Right renal pelvis (tissue), 4 donors: ENCODE measurements at places on chromosomes 11 and 22.

DNA sequence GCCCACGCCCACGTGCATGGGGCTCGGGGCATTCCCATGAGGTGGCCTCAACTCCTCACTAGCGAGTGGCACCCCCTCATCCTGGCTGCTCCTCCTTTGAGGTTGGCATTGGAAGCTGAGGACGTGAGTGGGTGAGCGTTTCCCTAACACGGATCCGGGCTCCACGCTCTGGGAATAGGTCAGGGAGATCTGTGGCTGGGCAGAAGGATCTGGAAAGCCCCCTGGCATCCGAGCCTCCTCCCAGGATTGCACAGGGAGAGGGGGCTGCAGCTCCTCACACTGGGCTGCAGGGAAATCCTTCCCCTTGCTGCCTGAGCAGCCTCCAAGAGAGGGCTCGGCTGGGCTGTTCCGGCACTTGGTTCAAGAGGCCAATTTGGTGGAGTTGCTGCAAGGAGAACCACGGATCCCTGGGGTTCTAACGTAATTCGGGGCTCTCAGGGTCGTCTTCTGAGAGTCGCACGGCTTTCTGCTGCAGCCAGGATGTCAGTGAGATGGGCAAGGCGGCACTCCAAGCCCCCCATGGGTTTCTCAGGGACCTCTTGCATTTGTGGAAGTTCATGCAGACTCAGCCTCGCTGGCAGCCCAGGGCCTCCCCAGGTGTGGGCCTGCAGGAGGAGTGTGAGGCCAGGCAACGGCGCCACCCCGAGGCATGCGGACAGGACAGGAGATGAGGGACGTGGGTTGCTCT is 1119.0 kb downstream of the BRD1 start:
- DNase-seq = no peak

GRCh38 chr22:37211866-37212173 is 457 bp downstream of the SSTR3 start:
- DNase-seq = no peak

GRCh38 chr11:60918939-60919265 is 4.9 kb downstream of the TMEM109 start:
- no peak for DNase-seq

DNA sequence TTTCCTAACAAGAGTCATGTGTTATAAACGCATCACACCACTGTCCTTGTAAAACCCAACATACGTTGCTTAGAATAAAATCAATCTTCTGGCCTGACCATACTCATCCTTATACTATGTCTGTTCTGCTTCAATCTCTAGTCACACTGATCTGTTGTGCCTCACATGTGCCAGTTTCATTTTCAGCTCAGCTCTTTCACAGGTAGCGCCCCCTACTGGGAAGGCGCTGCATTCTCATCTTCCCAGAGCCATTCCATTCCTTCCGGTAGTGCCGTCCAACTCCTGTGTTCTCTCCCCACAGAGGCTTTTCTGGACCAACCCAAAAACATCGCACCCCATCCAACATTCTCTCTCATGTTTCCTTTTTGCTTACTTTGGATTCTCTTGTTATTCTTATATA is 22.2 kb downstream of the CASP5 start:
- DNase-seq = no peak

DNA sequence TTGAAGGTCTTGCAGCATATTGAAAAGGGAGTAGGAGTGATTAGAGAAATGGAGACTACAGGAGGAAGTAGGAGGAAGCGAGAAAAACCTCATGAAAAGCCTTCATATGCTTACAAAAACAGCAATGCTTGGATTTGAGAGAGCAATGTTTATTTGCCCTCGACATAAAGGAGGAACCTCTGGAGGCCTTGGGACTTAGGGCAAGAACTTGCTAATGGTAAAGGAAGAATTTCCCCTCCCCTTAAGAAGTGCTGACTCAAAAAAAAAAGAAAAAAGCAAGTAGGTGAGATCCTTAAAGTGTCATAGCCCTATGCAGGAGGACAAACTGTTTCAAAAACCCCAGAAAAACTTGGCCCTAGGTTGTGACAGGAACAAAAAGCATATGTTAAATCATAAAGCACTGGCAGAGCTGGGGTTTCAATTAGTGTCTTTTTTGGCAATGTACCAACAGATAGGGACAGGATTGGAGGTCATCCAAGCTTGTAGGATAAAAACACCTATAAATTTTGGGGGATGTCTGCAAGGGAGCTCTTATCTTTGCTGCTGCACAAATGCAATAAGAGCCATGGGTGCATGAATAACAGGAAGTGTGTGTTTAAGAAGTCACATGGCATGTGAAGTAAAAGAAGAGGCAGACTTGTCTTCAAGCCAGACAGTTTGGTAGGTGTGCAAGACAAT is 4.9 kb downstream of the GLYAT start:
- DNase-seq = no peak

DNA sequence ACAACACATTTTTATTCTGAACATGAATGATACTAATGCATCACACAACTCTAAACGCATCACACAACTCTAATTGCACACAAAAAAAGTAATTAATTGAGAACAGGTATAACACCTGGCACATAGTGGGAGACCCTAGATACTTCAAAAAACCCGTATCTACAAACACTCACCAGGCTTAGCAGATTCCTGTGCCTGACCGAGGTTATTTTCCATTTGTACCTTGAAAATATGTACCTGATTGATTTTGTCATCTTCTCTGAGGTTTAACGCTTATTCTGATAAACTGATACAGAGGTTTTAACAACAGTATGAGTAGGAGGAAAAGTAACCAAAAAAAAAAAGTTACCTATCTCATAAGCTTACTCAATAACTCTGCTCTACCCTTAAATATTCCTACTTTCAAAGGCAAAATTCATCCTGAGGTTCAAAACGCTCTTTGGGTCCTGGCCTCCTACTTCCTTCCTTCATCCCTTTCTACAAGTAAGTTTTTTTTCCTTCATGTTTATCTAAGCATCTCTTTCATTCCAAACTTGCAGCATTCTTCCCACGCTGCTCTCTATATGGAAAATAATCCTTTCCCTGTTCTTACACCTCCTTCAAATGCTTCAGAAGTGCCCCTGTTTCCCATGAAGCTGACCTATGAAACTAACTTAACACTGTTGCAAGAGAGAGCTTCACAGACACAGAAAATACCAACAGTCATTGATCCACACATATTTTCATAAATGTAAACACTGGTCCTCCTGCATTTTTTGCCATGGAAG is 73.3 kb downstream of the ETS1 start:
- no peak for DNase-seq
